ENCODE measurements at places on chromosomes 6 and 20. TPM values are rescaled to one million over a fixed set of nuclear protein-coding genes. Genes with fewer than 3 reads are reported as not detected.

The EYS gene
- total RNA-seq = not detected

GRCh38 chr20:61937963-61938838 is 127.5 kb downstream of the TAF4 start:
- DNase-seq = no peak

The TSPO2 gene
- total RNA-seq = not detected

The ABHD16B gene
- total RNA-seq = 0.24 TPM

- DNase-seq = no peak
These were observed 3.2 kb upstream of the SLC4A11 start for GRCh38 chr20:3242172-3242692.

The TMEM244 gene
- not detected for total RNA-seq

GRCh38 chr6:24838994-24839393 is 40.3 kb upstream of the ARMH2 start:
- no peak for DNase-seq

The CLPSL1 gene
- total RNA-seq = not detected

DNA sequence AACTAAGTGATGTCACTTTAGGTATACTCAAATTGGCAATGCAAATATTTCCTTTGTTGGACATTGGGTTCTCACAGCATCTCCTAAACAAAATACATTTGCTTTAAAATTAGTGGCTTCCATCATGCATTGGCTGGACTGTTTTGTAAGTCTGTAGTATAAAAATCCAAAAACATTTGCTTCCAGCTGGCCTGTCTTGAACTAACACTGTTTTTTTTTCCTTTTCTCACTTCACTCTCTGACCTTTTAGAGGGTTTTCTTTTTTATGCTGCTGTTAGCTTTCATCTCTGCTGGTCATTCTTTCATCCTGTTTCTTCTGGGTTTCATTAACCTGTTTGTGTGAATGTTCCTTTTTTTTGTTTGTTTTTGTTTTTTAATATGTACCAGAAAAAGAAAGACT is 121.7 kb upstream of the MLIP start:
- no peak for DNase-seq

The PNLDC1 gene
- 0.71 TPM for total RNA-seq

All from Calu3 (cell line).